ENCODE measurements at places on chromosomes 3 and 15.

DNA sequence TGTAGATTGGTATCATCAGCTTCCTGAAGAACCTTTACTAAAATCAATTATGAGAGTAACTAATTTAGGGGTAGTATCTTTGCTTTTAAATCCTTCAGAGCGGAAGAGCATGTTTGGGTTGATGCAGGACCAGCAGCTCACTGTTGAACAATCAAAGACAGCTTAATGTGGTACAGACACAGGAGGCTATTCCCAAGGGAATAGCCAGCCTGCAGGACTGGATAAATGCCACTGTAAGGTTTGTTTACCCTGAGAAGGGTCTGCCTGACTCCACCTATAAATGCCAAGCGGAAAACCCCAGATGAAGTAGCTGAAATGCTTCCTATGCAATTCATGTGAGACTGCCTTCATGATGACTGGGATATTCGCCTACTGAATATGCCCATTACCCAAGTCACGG, 16.0 kb upstream of the STAC start:
- no peak for DNase-seq

DNA sequence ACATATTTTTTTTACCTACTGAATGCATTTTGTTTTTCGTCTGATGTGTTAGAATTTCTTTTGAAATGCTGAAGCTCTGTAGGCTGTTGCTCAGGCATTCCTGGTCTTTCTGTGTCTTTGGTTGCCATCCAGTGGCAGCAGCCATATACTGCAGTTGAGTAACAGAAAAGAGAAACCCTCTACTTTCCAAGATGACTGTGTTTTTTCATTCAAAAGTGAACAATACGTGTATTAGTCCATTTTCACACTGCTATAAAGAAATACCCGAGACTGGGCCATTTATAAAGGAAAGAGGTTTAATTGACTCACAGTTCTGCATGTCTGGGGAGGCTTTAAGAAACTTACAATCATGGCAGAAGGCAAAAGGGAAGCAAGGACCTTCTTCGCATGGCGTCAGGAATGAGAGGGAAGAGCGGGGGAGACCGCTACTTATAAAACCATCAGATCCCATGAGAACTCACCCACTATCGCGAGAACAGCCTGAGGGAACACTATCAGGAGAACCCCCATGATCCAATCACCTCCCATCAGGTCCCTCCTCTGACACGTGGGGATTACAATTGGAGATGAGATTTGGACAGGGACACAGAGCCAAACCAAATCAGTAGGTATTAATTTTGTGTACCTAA, 4.7 kb upstream of the GOLGA8B start:
- DNase-seq: peak; percentile 71

DNA sequence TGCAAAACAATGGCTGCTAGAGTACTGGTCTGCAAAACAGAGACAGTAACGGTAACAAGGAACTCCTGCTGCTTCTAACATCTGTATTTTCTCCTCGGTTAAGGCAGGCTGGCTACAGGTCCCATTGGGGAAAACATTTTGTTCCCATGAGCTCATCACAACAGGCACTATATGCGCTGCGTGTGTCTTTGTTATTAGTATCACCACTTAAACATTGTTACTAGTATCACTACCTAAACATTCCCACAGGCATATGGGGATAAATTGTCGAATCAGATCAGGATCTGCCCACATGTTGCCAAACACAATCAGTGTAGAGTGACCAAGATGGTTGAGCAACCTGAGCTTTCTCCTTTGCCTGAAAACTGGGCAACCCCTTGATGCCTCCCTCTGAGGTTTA, 77.2 kb downstream of the TOP2B start:
- DNase-seq: no peak

DNA sequence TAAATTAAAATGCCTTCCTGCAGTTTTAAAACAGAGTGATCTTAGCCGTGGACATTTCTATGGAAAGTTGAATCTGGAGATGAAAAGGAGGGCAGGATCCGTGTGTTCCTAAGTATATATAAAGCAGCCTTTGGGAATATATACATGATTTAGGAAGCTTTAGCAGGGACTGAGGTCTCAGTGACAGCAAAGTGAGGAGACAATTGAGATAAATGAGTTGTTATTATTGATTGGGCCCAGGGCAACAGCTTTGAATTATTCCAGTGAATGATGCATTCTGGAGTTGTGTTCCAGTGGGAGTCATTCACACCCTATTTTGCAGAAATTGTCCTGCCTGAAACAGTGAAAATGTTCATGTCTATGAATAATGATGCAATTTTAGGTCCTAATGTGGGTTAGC, 281.4 kb downstream of the BCHE start:
- DNase-seq: no peak

DNA sequence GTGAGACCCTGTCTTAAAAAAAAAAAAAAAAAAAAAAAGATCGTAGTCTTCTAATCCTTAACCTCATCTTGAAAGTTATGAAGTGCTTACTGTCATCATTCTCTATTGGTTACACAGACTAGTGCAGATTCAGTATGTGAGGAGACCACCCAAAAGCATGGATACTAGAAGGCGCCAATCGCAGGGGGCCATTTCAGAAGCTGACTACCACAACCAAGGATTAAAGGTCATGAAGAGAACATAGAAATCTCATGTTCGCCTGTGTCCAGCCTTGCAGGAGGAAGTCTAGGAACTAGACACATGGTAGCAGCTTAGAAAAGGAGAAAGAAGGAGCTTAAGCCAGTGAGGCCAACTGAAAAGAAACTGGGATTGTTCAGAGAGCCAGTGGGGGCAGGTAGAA, 207.8 kb downstream of the THSD4 start:
- no peak for DNase-seq

- no peak for DNase-seq
These were observed 28.9 kb downstream of the H1-8 start for GRCh38 chr3:129571605-129572547.

DNA sequence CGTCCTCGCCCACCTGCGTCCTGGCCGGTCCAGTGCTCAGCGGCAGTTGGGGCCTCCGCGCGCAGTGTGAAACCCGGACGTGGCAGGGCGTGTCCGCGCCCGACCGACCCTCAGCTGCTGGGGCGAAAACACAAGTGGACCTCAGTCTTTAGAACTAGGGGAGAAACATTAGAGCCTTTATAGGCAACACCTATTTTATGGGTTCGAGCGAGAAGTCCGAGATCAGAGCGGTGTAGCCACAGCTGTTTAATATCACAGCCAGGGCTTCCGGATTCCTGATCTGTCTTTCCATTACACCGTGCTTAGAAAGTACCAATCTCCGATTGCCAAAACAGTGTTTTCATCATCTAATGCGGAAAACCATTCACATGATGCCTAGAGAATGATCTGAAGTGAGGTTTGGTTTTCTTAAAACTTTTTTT, 506 bp downstream of the RAD51 start:
- no peak for DNase-seq

DNA sequence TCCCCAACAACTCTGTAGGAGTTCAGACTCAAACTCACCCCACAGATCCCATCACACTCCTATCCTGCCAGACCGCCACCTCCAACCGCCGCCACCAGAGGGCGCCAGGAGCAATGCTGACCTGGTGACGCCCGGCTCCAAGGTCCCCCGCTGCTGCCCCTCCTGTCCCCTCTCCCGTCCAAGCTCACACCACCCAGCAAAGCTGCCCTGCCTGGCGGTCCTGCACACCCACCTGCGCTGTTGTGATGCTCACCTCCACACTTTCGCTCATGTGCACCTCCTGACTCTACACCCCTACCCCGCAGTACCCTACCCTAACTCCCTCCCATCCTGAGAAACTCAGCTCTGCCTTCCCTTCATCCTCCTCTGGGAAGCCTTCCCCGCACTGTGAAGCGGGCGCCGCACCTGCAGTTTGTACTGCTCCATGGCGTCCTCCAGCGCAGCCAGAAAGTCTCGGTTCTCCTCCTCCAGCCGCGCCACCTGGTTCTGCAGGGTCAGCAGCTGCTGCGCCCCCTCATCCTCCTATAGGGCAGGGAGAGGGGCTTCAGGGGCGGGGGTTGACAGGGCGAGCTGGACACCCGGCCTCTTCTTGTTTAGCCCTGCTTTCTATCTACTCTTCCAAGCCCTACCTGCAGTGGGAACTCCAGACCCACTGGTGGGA, 7.9 kb downstream of the KIF7 start:
- DNase-seq: peak; percentile 73

DNA sequence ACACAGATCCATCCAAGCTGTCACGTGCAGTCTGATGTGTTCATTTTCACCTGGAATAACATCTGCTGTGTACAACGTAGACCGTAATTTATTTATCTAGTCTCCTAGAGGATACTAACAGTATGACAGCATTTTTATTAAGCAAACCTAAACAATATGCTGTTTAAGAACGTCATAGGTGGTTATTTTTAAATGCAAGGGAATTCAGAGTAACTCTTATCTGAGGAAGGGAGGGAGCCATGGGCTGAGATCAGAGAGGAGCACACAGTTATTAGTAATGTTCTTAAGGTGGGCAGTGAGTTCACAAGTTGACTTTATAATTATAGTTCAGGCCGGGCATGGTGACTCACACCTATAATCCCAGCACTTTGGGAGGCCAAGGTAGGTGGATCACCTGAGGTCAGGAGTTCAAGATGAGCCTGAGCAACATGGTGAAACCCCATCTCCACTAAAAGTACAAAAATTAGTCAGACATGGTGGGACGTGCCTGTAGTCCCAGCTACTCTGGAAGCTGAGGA, 193.6 kb downstream of the UACA start:
- peak; percentile 37 for DNase-seq

DNA sequence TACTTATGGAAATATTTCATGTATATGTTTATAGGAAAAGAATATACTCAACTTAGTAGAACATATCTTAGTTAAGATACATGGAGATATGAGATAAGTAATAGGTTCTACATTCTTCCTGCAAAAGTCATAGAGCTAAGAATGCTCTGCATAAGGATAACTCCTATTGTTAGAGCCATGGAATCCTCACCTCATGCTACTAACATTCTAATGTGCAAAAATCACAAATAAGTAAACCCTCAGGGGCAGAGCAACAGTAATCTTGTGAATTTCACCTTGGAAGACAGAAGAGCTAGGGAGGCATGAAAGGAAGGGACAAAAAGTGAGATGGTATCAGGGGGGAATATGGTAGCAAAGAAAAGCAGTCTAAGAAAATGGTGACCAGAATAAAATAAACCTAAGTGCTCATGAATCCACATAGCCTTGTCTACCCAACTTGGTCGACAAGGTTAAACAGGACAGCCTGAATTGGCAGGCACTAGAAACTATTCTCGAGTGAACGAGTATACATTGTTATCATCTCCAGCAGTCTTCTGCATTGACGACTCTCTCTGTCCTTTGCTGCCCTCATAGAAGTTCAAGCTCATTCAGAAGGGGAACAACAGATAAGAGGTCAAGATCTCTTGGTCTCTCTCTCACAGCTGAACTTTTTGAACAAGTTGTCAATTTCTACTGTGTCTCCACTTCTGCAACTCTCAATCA, 52.8 kb downstream of the XRN1 start:
- DNase-seq: no peak

DNA sequence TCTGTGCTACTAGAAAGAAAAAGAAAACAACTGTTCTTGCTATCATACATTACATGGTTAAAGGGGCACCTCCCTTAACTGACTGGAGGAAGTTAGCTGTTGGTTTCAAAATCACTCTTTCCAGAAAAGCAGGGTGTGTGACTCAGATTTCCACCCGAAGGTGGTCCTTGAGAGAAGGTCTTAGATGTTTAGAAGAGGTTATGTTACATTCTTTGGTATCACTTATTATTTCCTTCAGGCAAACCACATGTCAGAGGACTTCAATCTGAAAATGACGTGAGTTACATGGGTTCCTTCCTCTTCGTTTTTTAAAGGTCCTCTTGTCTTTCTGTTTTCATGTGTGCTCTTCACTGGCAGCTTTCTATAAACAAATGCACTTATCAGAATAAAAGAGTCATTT, 307.9 kb upstream of the CBLB start:
- no peak for DNase-seq

- DNase-seq: no peak
These were observed 156.2 kb downstream of the DNAJB8 start for GRCh38 chr3:128310286-128311058.

- DNase-seq: no peak
These were observed 136.5 kb downstream of the PDE8A start for GRCh38 chr15:85118173-85118572.

GRCh38 chr3:61493339-61493738, 68.0 kb upstream of the PTPRG start:
- no peak for DNase-seq

DNA sequence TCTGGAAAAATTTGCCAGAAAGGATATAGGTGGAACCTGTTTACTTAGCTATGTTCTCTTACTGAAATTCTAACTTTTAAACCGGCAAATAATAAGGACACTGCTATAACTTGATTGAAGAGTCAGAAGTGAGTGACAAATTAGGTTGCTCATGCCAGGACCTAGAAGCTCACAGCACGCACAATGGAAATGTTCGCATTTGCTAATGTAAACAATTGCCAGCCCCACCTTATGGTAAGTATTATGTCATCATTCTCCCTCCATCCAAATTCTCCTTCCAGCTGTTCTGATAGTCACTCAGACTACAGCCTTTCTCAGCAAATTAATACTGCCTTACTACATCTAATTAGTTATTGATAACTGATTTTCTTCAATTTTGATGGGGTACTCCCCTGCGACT, 4.8 kb upstream of the STXBP5L start:
- no peak for DNase-seq

- peak; percentile 97 for DNase-seq
These were observed at the start of gene CCDC32 for GRCh38 chr15:40564591-40565332. TSS of gene CCDC32 (minus strand) at chr15:40565042. CDS start at chr15:40563015, 2,027 bp downstream.

DNA sequence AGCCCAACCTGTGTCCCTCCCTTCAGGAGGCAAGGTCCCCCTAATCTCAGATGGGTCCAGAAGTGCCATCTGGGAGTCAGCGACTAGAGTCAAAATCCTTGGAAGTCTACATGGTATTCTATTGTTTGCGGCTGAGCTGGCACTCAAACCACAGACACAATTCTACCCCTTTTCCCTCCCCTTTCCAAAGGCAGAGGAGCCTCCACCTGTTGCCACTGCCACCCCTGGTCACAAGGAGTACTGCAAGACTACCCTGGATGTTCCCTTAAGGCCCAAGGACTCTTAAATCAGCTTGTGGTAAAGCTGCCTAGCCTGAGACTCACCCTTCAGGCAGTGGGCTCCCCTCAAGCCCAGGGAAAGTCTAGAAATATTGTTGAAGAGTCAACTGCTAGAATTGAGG, 4.3 kb upstream of the OR5H6 start:
- DNase-seq: peak; percentile 31

DNA sequence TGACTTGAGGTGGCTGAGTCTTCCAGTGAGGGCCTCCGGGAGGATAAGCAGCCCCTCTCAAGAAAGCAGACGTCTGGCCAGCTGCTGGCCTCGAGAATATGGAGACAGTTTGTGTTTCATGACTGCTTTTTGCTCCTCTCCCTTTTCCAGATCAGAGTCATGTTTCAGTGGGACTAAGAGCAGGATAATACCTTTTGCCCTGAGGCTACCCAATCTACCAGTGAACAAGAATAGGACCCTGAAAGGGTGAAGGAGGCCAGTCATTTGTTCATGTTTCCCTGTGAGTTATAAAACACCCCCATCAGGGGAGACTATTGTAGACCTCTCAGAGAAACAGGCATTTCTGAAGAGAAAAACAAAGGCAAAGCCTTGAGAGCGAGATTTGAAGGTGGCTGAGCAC, 137.4 kb downstream of the RYR3 start:
- DNase-seq: no peak

GRCh38 chr3:14410503-14411165, 8.2 kb downstream of the SLC6A6 start:
- peak; percentile 87 for DNase-seq

- DNase-seq: no peak
These were observed 680.8 kb downstream of the GBE1 start for GRCh38 chr3:81080608-81081007.

GRCh38 chr15:73660455-73660854, 23.7 kb upstream of the CD276 start:
- DNase-seq: no peak

Measured in A549 (cell line).